Astrocyte of the hippocampus (primary cell): ENCODE measurements at places on chromosomes 13 and 19.

DNA sequence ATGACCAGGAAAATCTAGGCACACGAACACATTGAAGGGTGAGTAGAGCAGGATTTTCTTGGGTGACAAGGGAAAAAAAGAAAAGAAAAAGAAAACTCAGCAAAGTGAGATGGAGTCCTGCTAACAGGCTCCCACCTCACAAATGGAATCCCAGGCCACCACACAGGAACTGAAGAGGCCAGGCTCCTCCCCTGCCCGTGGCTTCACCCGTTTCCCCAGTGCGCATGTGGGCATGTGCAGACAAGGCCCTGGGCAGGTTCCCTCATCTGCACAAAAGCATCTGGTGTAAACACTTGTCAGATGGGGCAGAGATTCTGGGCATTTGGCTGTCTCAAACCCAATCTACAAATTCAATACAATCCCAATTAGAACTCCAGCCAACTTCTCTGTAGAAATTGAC lies 24.5 kb downstream of the CFAP97D2 start:
- no peak for DNase-seq

DNA sequence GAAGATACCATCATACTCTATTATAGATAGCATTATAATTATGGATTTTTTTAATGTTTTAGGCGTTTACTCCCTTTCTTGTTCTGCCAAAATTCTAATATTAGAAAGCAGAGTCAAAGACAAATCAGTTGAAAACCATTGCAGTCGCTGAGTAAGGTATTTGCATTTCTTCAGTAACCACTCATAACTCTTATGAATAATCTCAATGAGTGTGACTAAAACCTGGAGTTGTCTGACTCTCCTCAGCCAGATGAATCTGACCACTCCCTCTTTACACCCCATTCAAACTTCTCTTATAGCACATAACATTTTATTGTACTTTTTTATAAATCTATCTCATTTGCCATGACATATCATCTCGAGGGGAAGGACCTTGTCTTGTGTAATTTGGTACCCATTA lies 1006.5 kb downstream of the DIAPH3 start:
- DNase-seq, result no peak

GRCh38 chr13:113137691-113138298 lies 15.2 kb downstream of the F10 start:
- peak; percentile 23 for DNase-seq

GRCh38 chr19:13764821-13765394 lies 586 bp downstream of the MRI1 start:
- DNase-seq, result peak; percentile 48

DNA sequence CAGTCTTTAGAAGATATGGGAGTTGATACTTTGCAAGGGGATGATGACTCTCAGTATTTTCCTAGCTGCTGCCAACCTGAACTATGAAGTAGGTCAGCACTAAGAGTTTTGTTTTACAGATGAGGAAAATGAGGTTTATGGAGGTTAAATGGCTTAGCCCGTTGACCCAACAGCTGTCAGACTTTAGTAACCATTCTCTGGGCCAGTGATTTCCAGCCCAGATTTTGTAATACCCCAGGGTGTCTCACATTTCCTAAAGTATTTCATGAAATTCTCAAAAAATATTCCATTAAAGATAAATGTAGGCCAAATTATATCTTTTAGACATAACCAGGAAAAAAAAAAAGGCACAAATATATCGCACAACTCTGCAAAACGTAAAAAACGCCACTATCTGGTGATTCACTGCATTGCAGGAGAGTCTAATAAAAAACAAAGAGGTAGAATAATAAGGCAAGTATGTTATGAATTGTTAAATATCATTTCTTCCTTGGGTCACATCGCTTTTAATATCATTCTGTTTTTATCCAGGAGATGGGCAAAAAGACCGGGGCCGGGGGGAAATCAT lies 112.5 kb downstream of the DACH1 start:
- no peak for DNase-seq

DNA sequence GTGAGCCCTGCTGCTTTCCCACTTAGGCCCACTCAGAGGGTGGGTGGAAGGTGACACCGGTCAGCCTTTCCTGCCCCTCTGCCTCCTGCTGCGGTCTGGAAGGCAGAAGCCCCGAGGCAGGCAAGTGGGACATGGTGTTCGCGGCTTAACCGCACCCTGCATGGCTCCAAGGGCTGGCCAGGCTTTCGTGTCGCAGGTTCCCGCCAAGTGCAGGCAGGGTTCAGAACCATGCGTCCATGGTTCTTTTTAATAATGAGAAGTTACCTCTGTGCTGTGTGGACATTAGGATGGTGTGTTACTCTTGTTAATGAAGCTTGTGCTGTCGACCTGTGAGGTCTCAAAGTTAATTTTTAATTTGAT lies 986 bp downstream of the DGKH start:
- DNase-seq, result no peak

DNA sequence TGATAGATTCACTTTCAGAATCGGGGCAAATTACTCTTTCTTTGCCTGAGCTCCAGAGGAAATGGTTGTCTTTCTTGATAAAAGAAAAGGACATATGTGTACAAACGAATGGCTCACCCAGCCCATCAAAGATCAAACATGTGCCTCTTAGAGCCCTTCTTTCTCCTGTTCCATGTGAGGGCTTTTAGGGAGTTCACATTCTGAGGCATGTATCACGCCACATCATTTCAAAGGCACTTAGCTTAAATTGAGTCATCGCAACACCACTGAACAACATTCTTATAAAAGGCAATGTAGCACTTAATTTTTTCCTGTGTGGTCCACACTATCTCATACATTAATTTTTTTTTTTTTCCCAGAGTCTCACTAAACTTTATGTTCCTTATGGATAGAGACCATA lies 521.0 kb downstream of the SUCLA2 start:
- peak; percentile 74 for DNase-seq

DNA sequence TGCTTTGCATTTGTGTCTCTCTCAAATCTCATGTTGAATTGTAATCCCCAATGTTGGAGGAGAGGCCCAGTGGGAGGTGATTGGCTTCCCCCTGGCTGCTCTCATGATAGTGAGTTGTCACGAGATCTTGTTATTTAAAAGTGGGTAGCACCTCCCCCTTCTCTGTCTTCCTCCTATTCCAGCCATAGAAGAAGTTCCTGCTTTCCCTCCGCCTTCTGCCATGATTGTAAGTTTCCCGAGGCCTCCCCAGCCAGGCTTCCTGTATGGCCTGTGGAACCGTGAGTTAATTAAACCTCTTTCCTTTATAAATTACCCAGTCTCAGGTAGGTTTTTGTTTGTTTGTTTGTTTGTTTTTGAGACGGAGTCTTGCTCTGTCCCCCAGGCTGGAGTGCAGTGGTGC lies 3.8 kb downstream of the LILRA4 start:
- DNase-seq, result no peak

GRCh38 chr13:81907787-81908372 lies 1567.0 kb upstream of the SPRY2 start:
- no peak for DNase-seq

DNA sequence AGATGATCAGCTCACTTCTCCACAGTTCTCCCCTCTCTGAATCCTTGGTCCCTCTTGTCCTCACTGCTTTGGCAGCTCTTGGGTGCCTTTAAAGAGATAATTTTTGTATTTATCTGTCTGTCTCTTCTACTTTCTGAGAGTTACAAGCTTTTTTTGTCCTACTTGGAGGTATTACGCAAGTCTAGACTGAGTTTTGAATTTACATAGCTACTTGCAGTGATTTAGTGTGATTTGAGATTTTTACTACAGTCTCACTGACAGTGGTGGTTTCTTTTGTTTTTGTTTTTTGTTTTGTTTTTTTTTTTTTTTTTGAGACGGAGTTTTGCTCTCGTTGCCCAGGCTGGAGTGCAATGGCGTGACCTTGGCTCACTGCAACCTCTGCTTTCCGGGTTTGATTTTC lies 22.1 kb downstream of the URI1 start:
- DNase-seq, result no peak

DNA sequence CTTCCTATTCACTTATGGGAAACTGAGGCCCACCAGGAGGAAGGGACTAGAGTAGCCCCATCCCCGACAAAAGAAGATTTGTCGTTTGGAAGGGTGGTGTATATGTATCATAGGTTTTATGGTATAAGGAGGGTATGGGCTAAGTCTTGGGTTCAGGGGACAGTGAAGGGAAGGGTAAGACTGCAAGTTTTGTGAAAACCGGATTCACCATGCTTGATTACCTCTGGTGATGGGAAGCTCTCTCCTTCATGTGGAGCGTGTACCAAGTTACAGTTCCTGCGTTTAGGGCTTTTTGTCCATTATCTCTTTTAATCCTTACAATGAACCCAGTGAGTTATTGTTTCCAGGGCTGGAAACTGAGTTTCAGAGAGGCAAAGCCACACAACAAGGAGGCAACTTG lies 3.8 kb downstream of the VASP start:
- DNase-seq, result no peak

DNA sequence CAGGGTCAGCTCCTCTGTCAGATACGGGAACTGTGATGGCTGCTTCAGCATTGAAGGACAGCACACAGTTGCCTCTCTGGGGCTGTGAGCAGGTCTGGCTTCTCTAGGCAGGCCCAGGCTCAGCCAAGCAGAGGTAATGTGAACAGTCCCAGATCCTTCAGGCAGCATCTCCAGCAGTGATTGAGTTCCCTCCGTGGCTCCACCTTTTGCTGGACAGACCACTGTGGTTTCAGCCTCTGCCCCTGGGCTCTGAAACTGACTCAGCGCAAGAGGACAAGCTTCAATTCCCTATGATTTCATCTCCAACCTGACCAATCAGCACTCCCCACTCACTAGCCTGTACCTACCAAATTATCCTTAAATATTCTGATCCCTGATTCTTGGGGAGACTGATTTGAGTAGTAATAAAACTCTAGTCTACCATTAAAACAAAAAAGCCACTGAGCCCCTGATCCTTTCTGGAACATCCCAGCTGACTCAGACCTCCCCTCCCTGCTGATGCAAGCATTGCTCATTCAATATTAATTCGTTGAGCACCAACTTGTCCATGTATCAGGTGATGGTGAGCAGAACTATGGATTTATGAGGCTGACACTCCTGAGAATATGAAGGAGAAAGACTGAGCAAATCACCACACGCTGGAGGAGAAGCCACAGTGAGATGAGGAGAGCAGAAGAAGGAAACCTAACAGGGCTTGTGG lies 16.7 kb downstream of the GSX1 start:
- no peak for DNase-seq

GRCh38 chr19:964116-964520 lies 20.0 kb upstream of the WDR18 start:
- no peak for DNase-seq
